ENCODE measurements at places on chromosomes 7 and 10. TPM values are rescaled to one million over a fixed set of nuclear protein-coding genes. Genes with fewer than 3 reads are reported as not detected.

GRCh38 chr10:100356067-100357017, 9.3 kb downstream of the SCD start:
- no peak for DNase-seq

DNA sequence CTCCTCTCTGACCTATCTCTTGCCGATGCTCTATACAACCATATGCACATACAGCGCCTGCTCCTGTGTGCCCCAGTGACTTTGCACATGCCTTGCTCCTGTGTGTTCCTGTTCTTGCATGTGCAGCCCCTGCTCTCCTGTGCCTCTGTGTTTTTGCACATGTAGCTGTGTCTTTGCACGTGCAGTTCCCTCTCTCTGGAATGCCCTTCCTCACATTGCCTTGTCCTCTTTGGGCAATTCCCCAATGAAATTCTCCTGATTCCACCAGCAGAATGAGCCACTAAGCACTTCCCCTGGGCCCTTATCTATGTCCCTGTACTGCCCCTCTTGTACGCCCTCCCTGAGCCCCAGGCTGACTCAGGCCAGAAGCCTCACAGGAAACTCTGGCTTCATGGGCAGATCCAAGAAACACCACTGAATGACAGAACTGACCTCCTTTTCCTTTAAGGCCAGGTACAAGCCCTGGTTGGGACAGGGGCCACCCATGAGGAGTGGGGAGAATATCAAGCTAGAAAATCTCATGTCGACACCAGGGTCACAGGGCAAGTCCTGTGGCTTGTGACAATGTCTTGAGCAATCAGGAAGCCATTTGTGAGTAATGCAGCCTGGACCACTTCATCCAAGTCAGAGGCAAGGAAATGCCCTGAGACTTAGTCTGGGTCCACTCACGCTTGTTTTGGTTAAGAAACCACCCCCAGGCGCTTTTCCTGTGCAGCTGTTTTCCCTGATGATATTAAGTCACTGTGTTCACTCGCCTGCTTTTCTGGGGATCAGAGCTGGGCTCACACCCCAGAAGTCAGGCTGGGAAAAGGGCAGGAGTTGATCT, 1.9 kb upstream of the ARHGAP22 start:
- peak; percentile 25 for DNase-seq

NKX2-3 gene
- polyA plus RNA-seq: 0.48 TPM

GRCh38 chr10:79947083-79947415, 1.9 kb downstream of the SFTPD start:
- DNase-seq: no peak

DNA sequence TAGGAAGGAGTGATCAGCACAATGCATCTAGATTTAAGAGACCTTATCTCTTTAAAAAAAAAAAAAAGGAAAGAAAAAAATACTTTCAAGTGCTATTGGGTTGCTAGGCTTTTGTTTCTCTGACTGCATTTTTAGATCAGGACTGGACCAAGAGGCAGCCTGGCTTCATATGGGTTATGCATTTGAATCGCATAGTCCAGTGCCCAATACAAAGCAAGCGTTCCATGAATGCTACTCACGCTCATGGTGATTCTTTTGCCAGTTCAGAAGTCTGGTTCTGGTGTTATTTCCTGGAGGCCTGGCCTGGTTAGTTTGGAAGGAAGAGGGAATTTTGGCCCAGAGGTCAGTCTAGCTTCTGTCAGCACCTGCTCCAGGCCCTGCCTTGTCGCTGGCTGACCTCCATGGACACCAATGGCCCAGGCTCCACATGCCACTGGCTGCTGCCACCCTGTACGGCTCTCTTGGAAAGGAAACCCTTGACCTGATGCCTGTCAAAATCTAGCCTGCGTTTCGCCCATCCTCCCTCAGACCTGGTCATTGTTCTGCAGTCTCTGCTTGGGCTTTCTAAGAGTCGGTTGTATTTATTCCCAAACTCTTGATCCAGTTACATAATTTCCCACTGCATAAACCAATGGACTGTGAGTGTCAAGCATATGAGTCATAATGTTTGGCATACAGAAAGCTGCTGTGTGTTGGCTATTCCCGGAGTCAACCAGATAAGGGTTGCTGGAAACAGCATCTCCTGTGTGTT, 74.3 kb upstream of the MKX start:
- no peak for DNase-seq

SPDYE18 gene
- polyA plus RNA-seq: not detected

DNA sequence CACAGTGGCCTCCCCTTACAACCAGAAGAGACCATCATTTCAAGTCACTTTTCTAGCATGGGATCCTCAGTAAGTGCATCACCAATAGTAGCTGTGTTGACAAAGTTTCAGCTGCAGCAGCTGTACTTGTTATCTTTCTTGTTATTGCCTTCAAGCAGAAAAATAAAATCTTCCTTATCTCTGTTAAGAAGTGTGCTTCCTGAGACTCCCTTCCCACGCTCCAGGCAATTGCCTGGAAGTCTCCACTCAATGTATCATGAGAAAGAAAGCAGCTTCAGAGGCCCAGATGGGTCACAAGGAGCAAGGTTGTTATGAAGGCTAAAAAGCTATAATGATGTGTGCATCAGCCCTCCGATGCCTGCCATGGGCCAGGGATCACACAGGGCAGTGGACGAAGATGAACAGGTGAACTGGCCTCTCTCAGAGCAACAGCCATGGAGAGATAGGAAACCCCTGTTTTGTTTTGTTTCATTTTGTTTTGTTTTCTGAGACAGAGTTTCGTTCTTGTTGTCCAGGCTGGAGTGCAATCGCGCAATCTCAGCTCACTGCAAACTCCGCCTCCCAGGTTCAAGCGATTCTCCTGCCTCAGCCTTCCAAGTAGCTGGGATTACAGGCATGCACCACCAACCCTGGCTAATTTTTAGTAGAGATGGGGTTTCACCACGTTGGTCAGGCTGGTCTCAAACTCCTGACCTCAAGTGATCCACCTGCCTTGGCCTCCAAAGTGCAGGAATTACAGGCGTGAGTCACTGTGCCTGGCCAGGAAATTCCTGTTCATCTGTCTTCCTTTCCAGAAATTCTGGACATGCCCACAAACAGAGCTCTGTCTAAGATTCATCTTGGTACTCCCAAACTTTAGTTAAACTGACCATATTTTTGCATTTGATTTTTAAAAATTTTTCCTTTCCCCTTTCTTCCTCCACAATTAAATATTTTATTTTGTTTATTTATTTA, 340.5 kb downstream of the TNS3 start:
- no peak for DNase-seq

DNAJB12 gene
- polyA plus RNA-seq: 22.1 TPM

OR2A7 gene
- polyA plus RNA-seq: 1.4 TPM

DNA sequence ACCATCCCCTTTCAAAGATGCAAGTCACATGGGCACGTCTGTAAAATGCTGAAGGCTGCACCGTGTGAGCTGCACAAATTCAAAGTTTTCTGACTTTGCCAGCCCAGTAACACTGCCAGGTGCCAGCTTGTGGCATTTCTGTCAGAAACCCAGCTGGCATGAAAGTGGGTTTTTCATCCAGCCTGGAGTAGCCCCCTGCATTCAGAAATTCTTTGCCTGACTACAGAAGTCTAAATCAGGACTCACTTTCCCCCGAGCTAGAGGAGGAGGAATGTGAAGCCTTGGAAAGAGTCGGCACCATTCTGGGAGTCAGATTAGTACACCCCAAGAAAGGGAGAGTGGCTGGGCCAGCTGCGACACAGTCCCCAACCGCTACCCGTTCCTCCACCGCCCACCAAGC, 56.7 kb upstream of the EN2 start:
- DNase-seq: no peak

- DNase-seq: no peak
Measured at GRCh38 chr10:28294809-28295208, 8.1 kb downstream of the MPP7 start.

ZNF853 gene
- polyA plus RNA-seq: 15.2 TPM

GRCh38 chr7:125644109-125644508, 714.5 kb upstream of the POT1 start:
- no peak for DNase-seq

ZNF107 gene
- 3.0 TPM for polyA plus RNA-seq

GRCh38 chr10:14311206-14311957, 19.3 kb downstream of the FRMD4A start:
- no peak for DNase-seq

DNA sequence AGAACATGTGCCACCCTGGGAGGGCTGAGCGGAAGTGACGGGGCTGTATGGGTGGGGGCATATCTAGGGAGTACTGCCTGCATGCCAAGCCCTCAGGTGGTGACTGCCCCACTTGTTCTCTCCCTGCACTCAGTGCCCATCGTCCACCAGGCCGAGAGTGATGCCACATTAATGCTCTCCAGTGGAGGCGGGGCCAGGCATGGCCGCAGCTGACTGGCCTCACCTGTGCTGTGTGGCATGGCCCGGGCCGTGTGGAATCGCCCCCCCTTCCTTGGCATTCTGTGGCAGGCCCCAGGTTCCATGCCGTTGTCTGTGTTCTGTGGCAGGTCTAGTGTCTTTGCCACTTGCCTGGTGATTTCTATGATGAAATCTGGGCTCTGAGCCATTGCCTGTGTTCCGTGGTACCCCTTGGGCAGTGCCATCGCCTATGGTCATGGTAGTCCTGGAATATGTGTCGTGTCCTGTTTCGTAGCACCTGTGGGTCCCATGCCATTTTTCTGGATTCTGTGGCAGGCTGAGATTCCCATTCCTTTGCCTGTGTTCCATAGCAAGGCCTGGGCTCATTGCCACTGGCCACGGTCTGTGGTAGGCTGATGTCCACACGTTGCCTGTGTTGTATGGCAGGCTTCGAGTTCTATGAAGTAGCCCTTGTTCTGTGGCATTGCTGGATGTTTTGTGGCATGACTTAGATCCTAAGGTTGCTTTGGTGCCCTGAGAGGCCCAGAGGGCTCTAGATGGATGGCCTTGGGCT, 8.9 kb downstream of the FLNC start:
- no peak for DNase-seq

DNA sequence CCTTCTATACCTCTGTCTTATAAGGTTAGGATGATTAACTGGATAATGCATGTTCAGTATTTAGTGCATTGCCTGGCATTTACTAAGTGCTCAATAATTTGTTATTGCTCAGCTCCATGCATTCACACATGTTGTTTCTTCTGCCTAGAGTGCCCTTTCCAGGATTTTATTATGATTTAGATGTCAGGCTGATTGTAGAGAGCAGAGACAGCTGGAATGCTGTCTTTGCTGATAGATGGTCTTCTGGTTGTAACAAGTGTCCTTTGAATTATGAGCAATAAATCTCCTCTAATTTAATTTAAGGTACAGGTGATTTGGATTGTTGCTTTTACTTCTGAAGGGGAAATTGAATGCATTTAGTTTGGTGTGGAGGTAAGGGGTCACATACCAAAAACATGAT, 548.0 kb downstream of the MAGI2 start:
- no peak for DNase-seq

DNA sequence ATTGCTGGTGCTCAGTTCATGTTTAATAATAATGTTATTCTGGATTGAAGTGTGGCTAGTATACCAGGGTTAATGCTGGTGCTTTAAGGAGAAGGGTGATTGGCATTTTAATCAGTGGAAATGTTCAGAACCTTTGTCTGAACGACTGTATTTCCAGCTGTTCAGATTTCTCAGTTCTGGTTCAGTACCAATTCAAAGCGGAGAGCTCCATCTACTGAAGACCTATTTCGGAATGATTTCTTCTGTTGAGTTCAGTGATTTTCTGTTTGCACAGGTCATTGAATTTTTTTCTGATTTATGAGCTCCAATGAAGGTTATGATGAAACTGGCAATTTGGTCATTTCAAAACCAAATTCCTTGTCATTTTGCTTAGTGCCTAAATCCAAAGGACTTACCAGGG, 160.1 kb downstream of the EXOC4 start:
- DNase-seq: peak; percentile 9

DNA sequence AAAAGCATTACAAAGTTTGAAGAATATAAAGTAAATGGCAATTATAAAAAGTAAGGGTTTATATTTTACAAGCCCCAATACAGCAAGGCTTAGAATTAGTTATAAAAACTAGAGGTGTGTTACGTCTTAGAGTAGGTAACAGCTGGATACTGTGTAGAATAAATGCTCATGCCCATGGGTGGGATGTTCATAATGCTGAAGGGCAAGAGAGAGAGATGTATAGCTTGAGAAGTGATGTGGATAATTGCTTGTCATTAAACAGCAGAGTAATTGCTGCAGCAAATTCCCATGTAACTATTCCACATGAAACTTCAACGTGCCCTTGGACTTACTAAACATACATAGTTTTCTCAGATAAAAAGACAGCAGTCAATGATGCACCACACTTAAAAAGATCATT, 233.8 kb downstream of the IMMP2L start:
- no peak for DNase-seq

- peak; percentile 15 for DNase-seq
Measured at GRCh38 chr7:3861386-3861785, 560.3 kb downstream of the SDK1 start.

DNA sequence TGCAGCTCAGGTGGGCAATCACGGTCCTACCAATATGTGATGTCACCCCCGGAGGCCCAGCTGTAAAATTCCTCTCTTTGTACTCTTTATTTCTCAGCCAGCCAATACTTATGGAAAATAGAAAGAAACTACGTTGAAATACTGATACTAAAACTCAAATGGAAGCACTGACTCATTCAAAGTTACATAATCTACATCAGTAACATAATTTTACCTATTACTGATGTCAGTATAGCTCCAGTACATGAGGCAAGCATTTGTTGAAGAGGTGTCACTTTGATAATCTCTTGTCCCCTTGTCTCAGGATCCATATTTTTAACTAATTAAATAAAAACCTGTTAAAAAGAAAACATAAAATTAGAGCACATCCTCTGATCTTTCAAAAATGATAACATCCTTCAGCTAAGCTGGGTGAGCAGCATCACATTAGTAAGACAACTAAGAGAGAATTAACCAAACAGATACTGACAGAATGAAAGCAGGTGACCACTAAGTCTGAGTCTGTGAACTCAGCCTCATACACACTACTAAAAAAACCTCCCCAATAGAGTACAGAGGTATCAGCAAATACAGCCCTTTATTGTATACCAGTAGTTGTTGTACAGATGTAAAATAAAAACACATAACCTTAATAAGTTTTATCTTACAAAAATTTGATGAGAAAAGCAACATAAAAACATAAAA, 17.6 kb downstream of the SLC25A40 start:
- no peak for DNase-seq

GPR85 gene
- 2.3 TPM for polyA plus RNA-seq

DNA sequence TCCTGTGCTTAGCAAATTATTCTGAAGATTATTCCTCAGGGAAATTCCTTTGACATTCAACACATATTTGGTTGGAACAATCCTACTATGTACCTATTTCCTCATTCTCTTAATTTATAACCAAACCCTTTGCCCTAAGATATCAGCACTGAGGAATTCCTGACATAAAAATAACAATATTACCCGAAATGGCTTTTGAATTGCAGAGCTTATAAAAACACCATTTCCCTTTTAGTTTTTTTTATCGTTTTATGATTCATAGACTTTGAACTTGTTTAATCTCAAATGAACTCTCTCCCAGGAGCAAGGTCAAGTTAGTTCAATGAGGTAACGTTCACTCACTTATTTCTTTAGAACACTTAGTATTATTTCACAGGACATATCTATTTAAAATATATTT, 7.7 kb upstream of the ABCB1 start:
- no peak for DNase-seq

MOGAT3 gene
- polyA plus RNA-seq: 0.25 TPM

DGKB gene
- 0.71 TPM for polyA plus RNA-seq

PRTFDC1 gene
- polyA plus RNA-seq: 14.3 TPM

- no peak for DNase-seq
Measured at GRCh38 chr10:132827861-132828539, 42.1 kb upstream of the NKX6-2 start.
